ENCODE measurements at places on chromosomes 7 and 10. TPM values are rescaled to one million over a fixed set of nuclear protein-coding genes. Genes with fewer than 3 reads are reported as not detected.

GRCh38 chr10:12351447-12351846 is 2.1 kb downstream of the CAMK1D start:
- peak; percentile 16 for DNase-seq

DNA sequence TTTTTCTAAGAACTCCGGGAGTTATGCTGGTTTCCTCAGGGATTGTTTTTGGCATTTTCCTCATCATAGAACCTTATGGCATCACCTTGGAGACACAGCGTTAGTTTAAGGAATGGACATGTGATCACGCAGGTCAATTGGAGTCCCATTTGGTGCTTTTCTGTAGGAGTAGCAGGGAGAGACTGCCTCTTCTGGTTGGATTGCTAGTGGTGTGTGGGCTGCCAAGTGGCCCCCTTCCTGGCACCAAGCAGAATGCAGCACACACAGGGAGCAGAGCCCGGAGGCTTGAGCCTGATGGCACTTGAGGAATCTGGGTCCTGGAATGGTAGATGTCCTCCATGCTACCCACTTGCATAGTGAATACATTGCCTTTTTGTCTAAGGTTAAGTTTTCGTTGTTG is 57.9 kb downstream of the SDK1 start:
- DNase-seq = no peak

DNA sequence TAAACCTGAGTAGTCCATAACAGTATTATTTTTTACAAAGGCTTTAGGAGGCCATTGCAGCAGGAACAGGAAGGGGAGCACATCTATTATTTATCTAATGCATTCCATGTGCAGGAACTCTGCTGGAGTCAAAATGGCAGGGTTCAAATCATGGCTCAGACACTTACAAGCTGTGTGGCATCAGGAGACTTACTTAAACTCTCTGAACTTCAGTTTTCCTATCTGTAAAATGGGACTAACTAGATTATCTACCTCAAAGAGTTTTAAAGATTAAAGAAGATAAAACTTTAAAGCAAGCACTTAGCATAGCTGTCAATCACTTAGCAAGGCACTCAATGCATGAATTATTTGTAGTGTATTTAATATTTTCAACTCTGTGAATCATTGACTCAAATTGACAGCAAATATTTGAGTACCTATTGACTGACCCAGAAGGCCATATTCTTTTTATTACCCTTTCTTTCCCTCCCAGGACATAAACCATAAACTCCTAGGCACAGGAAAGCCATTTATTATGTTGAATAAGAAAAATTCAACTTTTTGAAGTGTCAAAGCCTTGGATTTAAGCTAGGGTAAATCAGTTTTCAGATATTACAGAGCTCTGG is 115.8 kb upstream of the FAM204A start:
- DNase-seq = no peak

- DNase-seq = no peak
Observed at GRCh38 chr7:29045258-29046086, 87.3 kb upstream of the TRIL start.

DNA sequence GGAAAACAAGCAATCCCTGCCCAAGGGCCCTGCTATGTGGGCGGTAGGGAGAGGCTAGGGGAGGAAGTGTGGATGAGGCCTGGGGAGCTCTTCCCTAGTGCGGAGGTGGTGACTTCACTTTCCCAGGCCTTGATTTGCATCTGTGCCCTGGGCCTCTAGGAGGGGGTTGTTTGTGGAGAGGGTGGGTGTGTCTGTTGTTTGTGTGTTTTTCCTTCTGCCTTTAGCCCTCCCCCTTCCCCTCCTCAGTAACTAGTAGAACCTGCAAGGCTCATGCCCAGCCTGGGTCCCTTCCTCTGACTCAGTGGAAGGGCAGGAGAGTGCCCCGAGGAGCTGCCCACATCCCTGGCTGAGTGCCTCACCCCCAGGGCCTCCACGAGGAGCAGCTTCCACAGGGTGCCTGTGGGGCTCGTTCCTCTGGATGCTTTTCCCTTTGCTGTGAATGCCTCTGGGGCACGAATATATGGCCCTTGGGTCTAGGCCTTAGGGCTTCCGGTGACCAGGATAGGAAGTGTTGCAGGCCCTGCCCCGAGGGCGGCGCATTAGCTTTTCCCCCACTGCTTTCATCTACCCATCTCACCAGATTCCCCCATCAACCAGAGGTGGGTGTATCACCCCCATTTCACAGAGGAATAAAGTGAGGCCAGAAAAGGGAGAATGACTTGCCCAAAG is 89.4 kb upstream of the DUSP5 start:
- no peak for DNase-seq

Gene NPC1L1
- not detected for total RNA-seq

- no peak for DNase-seq
Observed at GRCh38 chr7:148962440-148962822, 65.9 kb downstream of the PDIA4 start.
